ENCODE measurements at places on chromosomes 13 and 19.

GRCh38 chr13:28607187-28607955, 51.6 kb upstream of the POMP start:
- DNase-seq: no peak

- DNase-seq: peak; percentile 18
These were observed 834 bp downstream of the FBXO27 start for GRCh38 chr19:39031368-39032062.

DNA sequence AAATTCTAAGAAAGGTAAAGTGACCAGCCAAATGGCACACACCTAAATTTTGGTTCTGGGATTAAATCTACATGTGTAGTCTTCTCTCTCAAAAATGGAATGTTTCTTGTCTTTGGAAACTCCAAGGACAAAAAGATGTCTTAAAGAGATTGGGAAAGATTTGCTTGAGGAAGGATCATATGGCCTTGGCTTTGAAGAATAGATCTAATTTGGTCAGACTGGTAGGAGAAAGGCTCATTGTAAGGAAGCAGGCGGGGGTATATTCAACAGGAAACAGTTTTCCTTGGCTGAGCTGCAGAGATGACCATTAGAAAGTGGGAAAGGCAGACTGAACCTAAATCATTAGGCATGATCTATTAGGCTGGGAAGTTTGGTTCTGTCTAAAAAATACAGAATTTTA, 365.3 kb downstream of the DCT start:
- no peak for DNase-seq

DNA sequence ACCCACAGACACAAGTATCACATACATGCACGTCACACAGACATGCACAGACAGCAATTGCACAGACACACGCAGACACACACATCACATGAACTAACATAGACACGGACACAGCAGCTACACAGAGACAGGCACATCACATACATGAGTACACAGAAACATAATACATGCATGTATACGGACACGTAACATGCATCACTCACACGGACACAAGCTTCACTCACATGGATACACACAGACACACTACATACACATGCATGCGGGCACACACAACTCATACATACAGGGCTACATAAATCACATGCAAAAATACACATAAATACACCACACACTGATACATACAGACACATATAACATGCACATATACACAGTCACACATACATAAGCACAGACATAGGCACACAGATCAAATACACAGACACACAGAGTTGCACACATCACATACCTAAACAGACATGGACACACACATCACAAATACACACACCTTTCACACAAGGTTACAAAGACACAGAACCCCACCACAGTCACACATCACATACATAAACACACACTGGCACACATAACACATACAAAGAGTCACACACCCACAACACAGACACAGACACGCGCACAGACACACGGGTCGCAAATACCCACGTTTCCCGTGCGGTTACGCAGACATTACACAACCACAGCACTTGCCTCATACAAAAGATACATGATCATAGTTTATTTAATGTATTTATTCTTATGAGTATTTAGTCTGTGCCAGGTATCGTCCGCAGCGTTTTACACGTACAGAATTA, 1.1 kb upstream of the LMTK3 start:
- no peak for DNase-seq

- DNase-seq: no peak
These were observed 52.3 kb downstream of the CRTC1 start for GRCh38 chr19:18735752-18736151.

GRCh38 chr13:42814868-42815267, 33.5 kb downstream of the FAM216B start:
- peak; percentile 88 for DNase-seq

DNA sequence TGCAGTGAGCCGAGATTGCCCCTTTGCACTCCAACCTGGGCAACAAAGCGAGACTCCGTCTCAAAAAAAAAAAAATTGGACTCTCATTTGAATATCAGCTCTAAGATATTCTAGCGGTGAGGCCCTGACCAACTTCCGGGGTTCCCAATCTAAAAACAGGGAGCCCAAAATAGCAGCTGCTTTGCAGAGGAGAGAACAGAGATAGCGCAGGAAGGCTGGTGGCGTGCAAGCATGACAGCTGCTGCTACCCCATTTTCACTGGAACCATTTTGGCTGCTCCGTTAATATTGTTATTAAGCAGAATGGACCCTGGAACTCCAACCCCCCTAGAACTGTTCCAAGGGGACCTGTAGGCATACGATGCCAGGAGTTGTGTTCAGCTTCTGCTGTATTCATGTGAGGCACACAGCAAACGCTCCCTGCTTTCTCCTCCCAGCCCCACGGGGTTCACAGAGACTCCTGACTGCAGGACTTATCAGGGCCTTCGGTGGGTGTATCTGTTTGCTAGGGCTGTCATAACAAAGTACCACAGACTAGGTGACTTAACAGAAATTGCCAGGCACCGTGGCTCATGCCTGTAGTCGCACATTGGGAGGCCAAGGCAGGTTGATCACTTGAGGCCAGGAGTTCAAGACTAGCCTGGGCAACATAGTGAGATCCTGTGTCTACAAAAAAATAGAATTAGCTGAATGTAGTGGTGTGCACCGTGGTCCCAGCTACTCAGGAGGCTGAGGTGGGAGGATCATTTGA, 11.5 kb downstream of the STXBP2 start:
- DNase-seq: no peak

- no peak for DNase-seq
These were observed 3.3 kb upstream of the CEACAM7 start for GRCh38 chr19:41691268-41691970.

DNA sequence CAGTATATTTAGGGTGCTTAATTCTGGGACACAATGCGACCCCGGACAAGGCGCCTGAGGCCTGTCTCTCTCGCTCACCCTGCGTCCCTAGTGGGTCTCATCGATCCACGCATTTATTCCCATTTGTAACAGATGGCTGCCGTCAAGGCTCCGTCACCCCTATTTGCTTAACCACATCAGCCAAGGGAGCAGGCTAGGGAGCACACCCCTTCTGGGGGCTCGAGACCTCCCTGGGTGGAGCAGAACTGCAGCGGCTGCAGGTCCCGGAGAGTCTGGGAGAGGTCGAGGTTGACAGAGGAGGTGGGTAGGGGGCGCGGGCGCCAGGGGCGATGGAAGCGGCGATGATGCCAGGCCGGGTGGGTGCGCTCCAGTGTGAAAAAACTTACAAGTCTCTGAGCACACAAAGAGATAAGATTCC, 507 bp downstream of the ALG5 start:
- DNase-seq: no peak

DNA sequence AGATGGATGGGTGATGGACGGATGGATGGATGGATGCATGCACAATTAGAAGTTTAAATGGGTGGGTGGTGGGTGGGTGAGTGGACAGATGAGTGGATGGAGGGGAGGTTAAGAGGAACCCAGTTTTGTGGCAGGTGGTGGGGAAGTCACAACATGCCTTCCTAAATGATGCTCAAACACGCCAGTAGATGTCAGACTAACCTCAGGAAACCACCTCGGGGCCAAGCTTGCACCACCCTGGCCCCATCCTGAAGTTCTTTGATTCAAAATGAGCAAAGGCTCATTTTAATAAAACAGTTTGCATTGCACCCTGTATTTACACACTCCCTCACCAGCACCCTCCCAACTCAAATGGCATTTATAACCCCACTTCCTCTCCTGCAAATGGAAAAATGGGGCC, 91.4 kb upstream of the CACNA1A start:
- DNase-seq: peak; percentile 60

DNA sequence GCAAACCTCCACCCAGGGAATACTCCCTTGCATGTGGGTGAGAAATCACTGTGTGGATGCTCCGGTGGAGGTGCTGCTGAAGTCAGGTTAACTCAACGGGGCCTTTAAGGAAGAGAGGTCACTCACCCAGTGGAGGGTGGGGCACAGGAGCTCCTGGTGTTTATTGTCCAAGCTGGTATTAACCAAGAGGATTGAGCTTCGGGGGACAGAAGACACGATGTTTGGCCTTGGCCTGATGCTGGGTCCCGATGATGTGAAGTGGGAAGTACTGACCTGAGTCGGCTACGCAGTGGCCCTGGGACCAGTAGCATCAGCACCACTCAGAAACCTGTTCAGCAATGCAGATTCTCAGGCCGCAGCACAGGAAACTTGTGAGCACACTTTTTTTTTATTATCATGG, 85.7 kb upstream of the WASF3 start:
- DNase-seq: no peak

DNA sequence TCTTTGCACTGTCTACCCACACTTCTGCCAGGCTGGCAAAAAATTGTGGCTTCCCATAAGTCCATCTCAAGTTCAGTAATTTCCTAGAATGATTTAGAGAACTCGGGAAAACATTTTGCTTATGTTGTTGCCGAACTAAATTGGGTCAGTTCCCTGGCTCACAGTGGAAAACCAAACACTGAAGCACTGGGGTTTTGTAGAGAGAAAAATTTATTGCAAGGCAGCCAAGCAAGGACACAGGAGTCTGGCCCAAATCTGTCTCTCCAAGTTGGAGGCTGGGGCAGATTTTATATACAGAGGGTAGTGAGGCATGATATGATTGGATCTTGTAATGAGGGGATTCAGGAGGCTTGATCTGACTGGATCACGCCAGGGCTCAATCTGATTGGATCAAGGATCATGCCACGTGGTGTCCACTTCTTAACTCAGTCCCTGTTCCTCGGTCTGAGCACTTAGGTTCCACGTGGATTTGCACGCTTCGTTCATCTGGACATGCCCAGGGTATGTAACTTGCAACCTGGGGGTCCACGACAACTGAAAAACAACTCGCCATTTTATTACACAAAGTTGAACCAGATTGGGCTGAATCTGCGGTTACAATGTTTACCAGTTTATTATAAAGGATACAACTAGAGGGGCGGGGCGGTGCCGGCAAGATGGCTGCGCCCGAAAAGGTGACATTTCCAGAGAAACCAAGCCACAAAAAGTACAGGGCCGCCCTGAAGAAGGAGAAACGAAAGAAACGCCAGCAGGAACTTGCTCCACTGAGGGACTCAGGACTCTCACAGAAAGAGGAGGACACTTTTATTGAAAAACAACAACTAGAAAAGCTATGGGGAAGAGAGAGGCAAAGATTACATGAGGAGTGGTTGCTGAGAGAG, 7.3 kb downstream of the CD209 start:
- DNase-seq: no peak

DNA sequence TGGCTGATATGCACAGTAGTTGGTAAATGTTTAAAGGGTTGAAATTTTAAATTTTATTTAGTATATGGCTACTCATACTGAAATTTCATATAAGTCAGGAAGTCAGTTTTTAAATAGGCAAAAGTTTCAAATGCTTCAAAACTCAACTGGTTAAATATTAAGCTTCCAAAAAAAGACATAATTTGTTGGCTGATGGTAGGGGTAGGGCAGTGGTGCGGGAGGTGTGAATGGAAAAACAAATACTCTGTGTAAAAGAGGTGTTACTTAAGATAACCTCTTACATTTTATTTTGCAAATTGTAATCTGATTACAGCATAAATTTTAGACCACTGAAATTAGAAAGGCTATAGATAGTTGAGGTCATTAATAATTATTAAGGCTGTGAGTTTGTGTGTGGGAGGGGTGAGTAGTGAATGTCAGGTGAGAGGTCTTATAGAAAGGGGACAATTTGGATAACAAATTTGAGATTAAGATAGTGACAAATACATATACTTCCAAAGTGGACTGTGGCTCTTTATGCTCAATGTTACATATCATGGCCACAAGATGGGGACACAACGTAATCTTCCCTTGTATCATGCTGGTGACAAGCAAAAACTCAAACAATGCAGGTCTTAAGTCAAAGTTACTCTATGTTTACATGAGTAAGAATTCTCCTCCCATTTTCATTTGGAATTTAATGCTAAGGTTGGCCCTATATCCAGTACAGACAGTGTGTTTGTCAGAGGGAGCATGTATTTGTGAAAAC, 36.6 kb upstream of the OXGR1 start:
- DNase-seq: peak; percentile 66

DNA sequence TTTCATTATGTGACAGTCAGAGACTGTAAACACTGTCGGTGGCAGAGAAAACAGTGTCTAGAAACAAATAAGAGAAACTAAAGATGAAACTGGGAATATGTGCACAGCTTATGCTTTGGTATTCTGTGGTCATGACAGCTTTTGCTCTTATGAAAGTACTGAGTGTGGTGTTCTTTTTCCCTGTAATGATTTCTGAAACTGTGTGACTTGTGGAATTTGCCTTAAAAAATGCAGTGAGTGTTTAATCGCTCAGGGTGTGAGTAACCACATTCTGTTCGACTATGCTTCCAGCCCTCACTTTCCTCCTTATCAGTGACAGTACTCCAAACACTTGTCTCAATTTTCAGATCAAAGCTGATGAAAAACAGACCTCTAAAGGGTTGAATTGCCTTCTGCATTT, 66.9 kb upstream of the DIAPH3 start:
- DNase-seq: peak; percentile 83

DNA sequence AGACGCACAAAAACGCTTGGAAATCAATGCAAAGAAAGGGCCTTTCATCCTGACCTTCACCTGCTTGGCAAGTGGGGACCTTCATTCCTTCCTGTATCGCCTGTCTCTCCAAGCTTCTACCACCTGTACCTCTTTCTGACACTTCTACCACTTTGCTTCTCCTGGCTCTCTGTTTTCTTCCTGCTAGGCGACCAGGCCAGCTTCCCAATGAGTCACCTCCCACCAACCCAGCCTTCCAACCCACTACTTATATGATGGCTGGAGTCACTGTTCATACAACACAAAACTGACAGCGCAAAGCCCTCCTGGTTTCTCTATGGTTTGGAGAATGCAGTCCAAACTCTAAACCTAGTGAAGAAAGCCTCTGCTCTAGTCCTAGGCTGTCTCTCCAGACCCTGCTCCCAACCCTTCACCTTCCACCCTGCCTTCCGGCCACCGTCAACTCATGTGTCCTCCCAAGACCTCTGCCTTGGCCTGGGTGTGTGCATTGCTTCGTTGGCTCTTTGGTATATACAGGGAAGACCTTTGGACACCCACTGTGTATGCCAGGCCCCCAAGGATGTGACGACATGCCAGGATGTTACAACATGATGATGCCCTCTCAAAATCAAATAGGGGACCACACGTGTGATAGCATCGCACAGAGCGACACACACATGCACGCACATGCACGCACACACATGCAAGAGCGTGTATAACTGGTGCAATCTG, 148.5 kb downstream of the STK24 start:
- DNase-seq: peak; percentile 22

GRCh38 chr13:35163674-35164073, 221.6 kb downstream of the NBEA start:
- DNase-seq: no peak

DNA sequence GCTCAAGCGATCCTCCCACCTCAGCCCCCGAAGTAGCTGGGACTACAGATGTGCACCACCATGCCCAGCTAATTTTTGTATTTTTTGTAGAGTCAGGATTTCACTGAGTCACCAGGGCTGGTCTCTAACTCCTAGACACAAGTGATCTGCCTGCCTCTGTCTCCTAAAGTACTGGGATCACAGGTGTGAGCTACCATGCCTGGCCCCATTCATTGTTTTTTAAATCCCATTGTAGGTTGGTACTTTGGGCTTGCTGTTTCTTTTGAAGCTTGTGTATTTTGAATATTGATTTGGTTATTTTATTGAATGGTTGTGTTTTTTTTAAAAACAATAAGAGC, 26.7 kb downstream of the ZMYM2 start:
- no peak for DNase-seq
